ENCODE measurements at places on chromosomes 3 and 15.

DNA sequence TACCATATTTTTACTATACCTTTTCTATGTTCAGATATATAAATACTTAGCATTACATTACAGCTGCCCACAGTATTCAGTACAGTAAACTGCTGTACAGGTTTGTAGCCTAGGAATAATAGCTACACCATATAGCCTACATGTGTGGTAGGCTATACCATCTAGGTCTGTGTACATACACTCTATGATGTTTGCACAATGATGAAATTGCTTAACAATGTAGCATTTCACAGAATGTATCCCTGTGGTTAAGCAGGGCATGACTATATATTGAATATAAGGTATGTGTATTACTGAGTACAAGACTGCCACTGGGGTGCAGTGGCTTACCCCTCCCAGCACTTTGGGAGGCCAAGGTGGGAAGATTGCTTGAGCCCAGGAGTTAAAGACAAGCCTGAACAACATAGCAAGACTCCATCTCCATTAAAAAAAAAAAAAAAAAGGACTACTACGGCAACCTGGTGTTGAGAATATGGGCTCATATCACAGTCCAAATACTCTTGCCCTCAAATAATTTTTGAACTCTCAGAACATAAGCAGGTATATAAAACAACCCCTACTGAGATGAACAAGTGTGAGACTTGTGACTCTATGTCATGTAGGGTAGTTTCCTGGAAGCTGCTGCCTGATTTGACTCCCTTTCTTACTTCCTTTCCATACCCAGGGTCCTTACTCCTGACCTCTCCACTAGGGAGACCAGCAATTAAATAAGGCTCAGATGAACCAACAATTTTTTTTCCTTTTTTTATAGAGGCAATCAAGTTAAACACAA is 4.8 kb downstream of the PPP1R14D start:
- no peak for DNase-seq

- DNase-seq: peak; percentile 62
Measured at GRCh38 chr15:34853001-34853758, 57.8 kb upstream of the ACTC1 start.

- peak; percentile 30 for DNase-seq
Measured at GRCh38 chr15:61871926-61872522, 188.2 kb downstream of the VPS13C start.

DNA sequence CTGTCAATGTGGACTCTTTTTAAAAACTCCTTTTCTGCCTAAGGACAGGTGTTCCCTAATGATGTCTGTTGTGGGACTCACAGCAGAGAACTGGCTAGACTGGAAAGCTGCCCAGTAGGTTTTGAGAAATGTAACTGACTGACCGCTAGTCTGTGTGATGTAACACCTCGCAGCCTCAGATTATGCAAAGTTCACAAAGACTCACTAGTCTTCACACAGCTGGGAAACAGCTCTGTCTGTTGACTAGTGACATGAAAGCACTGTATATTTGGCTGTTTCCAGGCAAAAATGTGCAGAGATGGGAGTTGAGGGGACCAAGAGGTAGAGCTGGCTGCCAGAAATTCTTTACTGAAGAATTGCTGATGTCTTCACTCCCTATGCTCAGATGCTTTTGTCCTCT is 10.3 kb downstream of the PDZRN3 start:
- peak; percentile 88 for DNase-seq

- DNase-seq: peak; percentile 73
Measured at GRCh38 chr3:32018757-32019564, 37.4 kb downstream of the ZNF860 start.
